Right renal cortex interstitium (tissue), 3 donors: ENCODE measurements at places on chromosomes 12 and 14. TPM values are rescaled to one million over a fixed set of nuclear protein-coding genes. Genes with fewer than 3 reads are reported as not detected.

ENDOU gene
- 0.26 TPM for polyA plus RNA-seq

GRCh38 chr14:72541546-72541945, 352.4 kb downstream of the DPF3 start:
- no peak for DNase-seq

- DNase-seq = no peak
These were observed 1.5 kb upstream of the PCK2 start for GRCh38 chr14:24092505-24093206.

DNA sequence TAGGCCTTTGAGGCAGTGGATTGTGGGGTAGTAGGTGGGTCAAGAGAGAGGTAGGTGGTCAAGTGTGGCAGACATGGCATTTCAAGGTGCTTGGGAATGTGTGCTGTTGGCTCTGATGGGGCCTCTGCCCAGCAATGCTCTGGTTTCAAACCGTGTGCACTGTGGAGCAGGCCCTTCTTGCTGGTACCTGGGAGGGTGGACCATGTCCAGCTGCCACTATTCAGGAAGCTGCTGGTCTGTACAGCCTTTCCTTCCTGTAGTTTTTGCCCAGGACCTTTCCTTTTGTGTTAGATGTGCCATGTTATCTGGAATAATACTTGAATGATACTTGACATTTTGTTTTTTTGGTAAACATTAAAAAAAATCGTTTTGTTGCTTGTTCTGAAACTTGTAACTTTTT, 14.8 kb downstream of the RIMKLB start:
- no peak for DNase-seq

DNA sequence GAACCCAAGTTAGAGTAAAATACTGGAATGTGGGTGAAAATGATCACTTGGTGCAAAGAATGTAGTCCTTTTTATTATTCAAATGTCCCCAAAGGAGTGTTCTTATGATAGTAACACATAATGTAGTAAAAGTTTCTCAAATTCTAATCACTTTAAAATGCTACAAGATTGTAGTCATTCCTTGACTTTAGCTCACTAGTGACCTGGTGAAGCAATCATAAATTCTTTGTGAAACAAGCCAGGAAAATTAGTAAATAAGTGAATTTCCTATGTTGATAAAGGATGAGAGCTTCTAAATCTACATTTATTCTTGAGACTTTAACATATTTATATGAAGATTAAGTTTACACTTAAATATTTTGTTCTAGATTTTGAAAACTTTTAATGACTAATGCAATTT, 30.7 kb upstream of the SLC17A8 start:
- no peak for DNase-seq
